ENCODE measurements at places on chromosomes 6 and 20.

DNA sequence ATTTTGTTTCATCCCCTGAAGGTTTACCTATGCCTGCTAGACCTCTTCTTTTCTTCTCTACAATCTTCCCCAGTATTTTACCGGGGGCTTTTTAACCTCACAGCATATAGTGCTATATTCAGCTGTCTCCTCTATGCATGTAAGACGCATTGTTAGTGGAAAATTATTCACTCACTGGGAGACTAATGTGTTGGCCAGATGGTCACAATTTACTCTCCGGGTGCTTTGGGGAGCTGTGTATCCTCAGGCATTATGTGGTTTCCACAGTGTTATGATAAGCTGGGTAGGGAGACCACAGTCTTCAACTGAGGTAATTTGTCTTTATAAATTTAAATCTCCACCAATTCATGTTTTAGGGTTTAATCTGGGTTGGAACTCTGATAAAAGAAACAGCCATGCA, 553.8 kb upstream of the PTCHD4 start:
- no peak for DNase-seq

- no peak for DNase-seq
These were observed 15.2 kb upstream of the LIN28B start for GRCh38 chr6:104941729-104942091.

GRCh38 chr6:138991206-138991605, 3.2 kb upstream of the REPS1 start:
- no peak for DNase-seq

GRCh38 chr6:24078200-24078599, 47.8 kb upstream of the NRSN1 start:
- no peak for DNase-seq

DNA sequence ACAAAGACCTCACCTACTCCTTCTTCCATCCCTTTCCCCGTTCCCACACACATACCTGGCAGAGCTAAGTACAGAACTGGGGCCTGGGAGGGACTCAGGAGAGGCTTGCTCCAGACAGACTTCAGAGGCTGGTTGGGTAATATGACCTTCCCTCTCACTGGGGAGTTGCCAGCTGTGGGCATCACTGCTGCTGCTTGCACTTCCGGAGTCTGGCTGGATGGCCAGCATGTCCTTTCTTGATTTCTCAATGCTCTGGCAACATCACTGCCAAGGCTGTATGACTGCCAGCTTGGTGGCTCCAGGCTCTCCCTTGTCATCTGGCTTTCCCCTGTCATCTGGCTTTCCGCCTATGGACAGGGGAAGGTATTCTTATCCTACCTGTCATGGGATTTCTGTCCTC, 47.8 kb downstream of the CDH22 start:
- DNase-seq = no peak

DNA sequence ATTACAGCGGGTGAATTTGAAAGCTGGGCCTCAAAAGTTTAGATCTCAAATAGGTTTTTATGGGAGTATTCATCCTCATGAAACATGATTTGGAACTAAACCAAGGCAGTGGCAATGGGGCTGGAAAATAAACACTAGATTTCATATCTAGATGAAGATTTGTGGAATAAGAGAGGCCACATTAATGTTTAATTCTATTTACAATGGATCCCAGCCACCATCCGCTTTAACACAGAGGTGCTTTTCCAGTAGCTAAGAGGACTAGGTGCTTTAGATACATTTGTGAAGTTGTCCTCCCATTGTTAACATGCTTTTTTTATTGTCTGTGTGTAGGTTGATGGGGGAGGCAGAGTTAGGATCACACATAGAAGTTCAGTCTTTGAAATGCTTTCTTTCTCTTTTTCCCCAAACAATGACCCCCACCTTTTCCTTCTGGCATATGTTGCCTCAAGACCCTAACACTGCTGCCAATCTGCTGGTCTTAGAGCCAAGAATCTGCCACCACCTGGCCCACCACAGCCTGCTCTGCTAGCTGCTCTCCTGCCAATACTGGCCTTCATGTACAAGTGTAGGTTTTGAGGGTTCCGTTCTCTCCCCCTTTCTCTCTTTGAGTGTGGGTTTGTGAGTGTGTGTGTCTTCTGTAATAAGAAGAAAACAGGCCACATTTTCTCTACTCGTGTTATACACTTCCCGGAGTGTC, 27.8 kb upstream of the GFRAL start:
- DNase-seq = no peak

- DNase-seq = no peak
These were observed 21.6 kb downstream of the NAPB start for GRCh38 chr20:23399568-23400241.

GRCh38 chr20:54244113-54244512, 36.2 kb downstream of the PFDN4 start:
- DNase-seq = no peak

- no peak for DNase-seq
These were observed 50.9 kb downstream of the ILRUN start for GRCh38 chr6:34645627-34646026.

DNA sequence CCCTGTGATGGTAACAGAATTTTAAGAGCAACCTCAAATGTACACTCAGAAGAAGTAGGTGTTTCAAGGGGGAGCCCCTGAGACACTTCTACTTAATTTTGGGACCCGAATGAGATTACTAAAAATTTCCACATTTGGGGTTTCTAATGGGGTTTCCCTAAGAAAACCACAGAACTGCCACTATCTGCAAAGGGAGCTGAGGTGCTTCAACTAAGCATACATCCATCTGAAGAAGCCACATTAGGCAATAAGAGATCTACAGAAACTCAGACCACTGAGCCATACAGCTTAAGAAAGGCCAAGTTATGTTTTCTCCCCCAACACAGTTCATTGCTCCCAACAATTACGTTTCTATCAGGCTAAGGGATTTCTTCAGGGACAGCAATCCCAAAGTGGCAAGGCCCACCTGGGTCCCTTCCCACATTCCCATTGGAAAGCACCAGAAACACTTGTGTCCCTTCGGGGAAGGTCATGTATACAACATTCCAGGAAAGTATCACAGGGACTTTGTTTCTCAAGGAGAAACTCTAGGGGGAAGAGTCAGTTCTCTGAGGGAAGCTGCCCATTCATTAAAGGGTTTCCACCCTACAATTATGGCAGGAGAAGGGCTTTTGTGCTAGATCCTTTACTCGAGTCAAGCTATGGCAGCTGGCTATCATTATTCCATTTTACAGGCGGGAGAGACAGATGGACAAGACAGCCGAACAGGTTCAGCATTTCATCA, 5.0 kb downstream of the BCL2L1 start:
- DNase-seq = no peak

DNA sequence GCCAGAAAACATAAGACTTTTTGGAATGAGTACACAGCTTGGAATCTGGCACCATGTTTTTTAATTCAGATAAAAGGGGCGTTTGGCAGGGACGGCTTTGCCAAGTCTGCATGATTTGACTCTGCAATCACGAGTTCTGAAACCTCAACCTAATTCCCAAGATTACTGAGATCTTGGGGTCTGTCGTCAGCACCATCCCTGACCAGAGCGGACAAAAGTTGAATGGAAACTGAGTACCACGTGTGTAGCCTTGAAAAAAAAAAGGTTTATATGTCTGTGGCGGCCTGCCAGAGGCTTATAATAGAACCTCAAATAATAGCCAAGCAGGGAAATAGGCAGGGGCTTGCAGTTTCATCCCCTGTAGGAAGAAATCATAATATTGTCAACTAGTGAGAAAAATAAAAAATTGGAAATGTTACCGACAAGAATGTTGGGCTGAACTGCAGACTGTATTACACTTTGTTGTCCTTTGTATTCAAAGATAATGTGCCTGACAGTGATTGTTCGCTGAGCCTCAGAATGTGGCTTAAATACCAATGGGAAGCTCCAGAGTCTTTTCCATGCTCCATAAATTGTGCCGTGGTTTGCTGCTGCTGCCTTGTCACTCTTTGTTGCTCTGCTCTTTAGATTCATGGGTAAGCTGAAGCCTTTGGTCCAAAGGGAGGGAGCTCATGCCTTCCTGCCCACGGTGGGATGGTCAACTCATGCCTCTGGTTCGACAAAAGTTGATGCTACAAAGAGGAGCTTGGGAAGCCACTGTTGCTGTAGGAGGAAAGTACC, 118.8 kb upstream of the ARID1B start:
- no peak for DNase-seq

DNA sequence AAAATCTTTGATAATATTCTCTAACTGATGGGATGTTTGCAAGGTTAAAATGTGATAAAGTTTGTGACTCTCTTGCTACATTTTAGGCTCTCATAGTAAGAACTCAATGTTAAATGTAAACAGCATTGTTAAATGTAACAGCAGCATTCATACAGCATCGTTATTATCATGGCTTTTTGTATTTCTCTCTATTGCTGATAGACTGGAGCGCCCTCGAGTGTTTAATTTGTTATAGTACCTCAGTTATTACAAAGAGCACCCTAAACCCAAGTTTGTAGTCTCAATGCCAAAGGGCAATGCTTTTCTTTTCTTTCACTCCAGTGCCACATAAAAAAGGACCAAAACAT, 14.9 kb upstream of the TTPAL start:
- DNase-seq = no peak

DNA sequence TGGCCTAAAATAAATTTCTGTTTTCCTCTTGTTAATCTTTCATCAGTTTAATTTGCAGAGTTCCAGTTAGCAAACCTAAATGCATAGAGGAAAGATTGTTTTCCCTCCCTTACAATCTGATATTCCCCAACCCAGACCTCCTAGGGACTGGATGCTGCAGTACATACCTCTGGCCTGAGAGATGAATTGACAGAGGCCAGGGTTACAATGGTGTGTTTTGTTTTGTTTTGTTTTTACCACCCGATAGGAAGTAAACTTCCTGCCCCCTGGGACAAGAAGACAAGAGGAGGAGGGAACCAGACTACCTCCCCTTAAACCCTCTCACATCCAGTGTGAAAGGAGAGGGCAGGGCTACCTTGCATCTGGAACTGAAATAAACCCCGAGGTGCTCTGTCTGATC, 319.0 kb downstream of the LRFN2 start:
- DNase-seq = no peak

- no peak for DNase-seq
These were observed 88.5 kb downstream of the PHACTR1 start for GRCh38 chr6:12804952-12805645.

DNA sequence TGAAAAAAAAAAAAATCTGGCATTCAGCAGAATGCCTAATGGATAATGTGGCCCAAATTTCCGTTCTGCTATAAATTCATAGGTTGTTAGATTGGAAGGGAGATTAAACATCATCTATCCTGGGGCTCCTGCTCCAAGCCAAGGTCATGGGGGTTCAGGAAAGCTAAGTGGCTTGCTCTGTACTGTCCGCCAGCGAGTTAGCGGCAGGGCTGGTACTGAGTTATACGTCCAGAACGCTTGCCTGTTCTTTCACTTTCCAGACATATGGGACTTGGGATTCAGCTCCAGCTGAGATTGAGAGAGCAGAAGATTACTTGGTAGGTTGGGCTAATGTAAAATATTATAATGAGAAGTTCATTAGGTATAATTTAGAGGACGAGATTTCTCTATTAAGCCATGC, 858 bp downstream of the RWDD1 start:
- no peak for DNase-seq

- no peak for DNase-seq
These were observed 49.8 kb upstream of the EYA4 start for GRCh38 chr6:133191323-133191722.

GRCh38 chr6:34385793-34386195, 6.7 kb downstream of the NUDT3 start:
- DNase-seq = no peak

DNA sequence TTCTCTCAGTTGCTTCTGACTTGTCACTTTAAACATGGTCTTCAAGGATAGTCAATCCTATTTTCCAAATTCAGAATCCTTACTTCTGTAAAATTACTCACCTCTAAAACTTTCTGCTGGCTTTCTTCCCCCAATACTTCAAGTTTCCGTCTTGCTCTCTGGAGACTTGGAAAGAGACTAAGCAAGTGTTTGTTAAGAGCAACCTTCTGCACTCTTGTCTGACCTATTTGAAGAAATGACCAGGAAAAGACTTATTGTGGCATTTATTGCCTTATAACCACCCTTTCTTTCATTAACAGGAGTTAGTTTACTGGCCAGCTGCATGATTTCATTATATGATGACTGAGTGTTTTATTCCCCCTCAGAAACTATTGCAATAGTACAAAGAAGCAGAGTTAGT, 181.0 kb downstream of the TBC1D7 start:
- no peak for DNase-seq

DNA sequence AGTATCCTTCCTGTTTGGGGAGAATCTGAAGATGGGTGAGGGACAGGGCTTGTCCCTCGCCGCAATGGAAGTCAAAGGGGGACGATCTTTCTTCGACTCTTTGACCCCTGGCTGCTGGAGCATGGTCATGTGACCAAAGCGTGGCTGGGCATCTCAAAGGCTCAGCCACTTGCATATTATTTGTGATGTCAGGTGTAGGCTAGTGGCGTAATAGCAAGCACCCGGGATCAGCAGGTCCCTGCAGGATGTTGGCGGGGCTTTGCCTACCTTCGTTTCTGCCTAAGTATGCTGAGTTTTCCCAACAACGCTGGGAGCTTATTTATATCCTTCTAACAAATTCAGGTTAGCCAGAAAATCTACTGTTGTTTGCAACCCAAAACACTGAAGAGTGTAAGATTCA, 50.3 kb upstream of the IL20RA start:
- DNase-seq = no peak

DNA sequence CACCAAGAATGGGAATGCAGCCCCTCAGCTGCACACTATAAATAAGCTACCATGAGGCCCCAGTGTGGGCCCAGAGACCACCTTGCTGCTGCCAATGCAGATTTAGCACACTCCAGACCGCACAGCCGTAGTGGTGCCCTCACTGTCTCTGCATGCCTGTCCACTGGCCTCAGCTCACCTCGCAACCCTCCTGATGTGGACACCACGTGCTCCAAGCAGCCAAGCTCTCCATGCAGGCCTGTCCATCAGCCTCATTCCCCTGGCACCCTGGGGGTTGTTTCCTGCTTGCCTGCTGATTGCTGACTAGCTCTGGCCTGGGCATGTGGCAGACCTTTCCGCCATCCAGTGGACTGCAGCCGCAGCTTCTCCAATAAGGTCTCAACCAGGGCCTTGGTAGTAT, 36.2 kb downstream of the ZBTB9 start:
- no peak for DNase-seq

- no peak for DNase-seq
These were observed 67.2 kb downstream of the BACH2 start for GRCh38 chr6:90229331-90230010.

- DNase-seq = no peak
These were observed 47.1 kb upstream of the TBC1D7 start for GRCh38 chr6:13375360-13375878.

- DNase-seq = no peak
These were observed 23.4 kb upstream of the SLCO4A1 start for GRCh38 chr20:62618611-62619529.

DNA sequence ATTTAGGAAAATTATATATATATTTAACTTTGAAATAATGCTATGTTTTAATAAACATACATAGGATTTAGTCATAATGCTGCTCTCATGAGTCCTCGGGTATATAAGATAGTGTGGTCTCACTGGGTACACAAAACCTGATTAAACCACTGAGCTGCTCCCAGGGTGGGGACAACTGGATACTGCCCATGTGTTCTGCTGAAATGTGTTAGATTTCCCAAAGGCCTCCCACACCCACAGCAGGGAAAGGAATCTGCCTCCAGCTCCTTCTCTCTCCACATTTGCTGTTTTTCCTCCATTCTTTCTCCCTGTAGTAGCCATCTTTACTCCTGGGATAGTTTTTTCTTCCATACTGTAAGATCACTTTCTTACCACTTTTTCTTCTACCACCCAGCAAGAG, 69.2 kb upstream of the TRAF3IP2 start:
- DNase-seq = no peak

Data from thoracic aorta (tissue), 2 donors.